HL-60 (cell line): ENCODE measurements at places on chromosomes 5 and 9.
A peak's percentile ranks its signal among the peaks of the same experiment; 100 is the strongest.

- no peak for DNase-seq
Measured at GRCh38 chr5:170419643-170420042, 30.5 kb upstream of the KCNMB1 start.

DNA sequence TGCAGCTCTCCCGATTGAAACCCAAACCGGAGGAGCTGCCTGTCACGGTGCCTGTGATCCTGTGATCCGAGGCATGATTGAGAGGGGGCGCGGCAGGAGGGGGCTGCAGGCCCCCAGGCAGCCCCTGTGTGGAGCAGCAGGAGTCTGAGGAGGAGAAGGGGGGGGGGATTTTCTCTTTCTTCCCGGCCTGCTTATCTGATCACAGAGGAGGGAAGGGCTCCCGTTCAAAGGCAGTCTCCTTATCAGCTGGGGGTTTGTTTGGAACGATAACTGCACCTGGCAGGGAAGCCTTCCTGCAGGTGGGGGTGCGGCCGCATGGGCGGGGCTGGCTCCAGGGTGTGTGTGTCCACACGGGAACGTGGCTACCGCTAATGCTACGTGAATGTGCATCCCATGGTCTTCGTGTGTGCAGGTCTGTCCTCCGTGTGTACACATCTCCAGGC lies 38.4 kb downstream of the LMX1B start:
- DNase-seq: no peak

GRCh38 chr5:174935854-174936474 lies 211.6 kb downstream of the MSX2 start:
- DNase-seq: peak; percentile 2

DNA sequence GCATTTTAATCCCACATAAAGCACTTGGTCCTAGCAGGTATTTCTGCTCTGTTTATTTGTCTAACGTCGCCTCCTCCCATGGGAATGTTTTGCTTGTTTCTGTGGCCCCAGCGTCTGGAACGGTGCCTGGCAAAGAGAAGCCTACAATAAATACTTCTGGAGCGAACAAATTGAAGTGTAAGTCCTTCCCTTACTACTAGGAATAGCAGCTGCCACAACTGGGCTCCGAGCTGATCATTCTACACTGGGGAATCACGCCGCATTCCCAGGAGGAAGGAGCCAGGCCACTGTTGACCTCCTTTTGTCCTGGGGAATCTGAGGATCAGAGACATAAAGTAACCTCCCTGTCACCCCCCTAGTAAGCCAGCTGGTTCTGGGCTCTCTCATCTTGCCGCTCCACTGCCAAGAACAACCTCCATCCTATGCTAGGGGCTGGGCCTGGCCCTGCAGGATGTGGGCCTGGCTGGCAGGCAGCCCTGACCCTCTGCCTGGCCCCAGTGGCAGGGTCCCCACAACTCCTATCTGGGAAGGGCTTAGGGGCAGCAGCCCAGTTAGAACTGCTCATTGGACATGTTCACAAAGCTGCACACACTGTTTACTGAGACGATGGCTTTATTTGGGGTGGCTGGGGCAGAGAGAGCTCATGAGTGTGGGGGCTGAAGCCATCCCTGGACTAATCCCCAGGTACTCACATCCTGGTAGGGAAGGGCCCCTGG lies 82.8 kb downstream of the GTF3C4 start:
- no peak for DNase-seq

- DNase-seq: no peak
Measured at GRCh38 chr5:148915224-148915817, 88.9 kb downstream of the ADRB2 start.

- DNase-seq: peak; percentile 12
Measured at GRCh38 chr5:81165493-81166119, 67.5 kb upstream of the CKMT2 start.

- no peak for DNase-seq
Measured at GRCh38 chr5:6733411-6734242, 20.4 kb downstream of the TENT4A start.

DNA sequence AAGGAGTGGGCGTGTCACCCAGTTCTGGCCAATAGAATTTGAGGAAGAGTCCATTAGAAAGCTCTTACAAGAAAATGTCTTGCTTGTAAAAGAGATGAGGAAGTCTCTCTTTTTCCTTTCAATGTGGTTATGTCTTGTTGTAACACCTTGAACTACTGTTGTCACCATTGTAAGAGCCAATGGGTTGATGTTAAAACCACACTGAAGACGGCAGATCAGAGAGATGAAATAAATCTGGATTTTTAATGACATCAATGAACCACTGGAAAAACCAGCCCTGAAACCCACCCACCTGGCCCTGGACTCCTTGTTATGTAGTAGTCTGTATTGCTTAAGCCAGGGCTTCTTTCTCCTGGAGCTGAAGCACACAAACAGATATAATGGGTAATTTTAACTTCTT lies 83.8 kb upstream of the ERCC6L2 start:
- DNase-seq: no peak

- no peak for DNase-seq
Measured at GRCh38 chr5:138833080-138833479, 42.1 kb downstream of the LRRTM2 start.

GRCh38 chr5:43066799-43067741 lies 27.0 kb upstream of the ANXA2R start:
- peak; percentile 91 for DNase-seq

DNA sequence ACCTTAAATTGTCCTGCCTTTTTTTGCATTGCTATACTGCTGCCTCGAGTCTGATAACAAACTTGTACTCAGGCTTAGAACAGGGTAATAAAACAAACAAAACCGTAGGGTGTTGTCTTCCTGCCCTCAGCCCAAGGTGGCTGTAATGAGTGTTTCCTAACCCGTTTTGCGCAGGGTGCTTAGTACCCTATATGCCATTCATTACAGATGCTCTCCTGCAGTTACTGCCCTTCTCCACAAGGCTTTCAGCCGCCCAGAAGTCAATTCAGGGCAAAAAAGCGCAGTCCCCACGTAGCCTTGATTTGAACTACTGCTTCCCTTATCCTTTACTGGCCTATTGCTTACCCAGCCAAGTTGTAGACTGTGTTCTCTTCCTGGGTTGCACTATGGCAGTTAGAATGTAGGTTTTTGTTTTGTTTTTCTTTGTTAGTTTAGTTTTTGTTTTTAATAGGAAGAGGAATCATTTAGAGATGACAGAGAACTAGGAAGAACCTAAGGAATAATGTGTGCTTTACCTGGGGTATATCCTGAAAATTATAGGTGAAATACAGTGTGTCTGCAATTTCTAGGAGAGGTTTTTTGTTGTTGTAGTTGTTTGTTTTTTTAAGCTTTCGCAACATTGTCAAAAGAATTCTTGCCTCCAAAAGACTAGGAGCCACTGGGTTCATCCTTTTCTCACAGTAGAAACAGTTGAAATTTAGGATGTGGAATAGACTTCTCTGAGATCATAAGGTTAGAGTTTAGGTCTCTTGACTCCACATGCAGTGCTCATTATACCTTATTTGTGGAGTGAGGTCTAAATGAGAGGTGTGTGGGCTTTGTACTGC lies 1.3 kb downstream of the HMGXB3 start:
- peak; percentile 91 for DNase-seq

DNA sequence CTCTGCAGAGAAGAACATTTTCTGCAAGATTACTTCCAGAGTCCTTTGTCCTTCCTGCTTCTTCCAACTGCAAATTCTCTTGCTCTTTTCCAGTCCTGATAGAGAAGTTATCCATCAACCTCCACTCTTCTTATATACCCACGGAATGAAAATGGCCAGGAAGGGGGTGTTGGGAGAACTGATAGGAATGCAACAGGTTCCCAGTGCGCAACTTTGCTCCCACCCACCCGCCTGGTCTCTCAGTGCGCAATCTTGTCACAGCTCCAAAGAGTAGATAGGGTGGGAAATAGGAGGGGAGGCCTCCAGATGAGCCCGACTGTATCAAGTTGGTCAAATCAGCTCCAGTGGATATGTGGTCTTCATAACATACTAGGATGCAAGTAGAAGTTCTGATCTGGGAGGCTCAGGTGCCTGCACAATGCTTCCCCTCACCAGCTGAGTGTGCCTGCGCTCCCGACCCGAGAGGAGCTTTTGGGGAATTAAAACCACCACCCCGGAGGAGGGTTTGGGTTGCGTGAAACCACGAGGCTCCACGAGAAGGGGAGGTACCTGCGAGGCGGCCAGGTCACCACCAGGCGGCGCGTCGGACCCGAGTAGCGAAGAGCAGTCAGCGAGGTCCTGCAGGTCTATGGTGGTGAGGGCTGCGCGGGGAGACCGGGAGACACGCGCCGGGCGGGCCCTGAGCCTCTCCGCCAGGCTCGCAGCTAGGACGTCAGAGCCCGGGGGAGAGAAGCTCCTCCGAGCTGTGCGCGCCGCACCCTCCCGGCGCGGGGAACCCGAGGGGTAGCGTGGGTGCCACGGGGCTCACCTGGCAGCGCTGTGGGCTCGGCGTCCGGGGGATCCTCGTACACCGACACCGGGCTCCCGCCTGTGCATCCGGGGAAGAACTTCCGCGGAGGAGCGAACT lies 835 bp downstream of the MCIDAS start:
- no peak for DNase-seq

- DNase-seq: no peak
Measured at GRCh38 chr9:4973246-4973645, 11.8 kb upstream of the JAK2 start.

GRCh38 chr5:66168226-66168625 lies 24.1 kb downstream of the SREK1 start:
- no peak for DNase-seq

DNA sequence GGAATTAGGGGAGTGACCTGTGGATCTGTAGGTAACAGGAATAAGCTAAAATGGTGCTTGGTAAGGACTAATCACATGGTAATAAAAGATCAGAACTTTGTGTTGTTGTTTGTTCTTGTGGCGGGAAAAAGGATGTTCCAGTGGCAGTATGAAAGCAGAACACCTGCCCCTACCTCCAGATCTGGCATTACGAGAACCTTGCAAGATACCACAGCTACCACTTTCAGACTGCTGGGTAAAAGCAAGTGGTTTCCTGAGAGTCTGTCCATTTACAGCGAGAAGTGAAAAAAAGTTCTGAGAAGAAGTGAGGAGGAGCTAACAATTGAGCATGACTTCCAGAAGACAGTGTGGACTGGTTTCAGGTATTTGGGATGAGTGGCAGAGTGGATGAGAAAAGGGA lies 252.5 kb downstream of the TLE4 start:
- no peak for DNase-seq

DNA sequence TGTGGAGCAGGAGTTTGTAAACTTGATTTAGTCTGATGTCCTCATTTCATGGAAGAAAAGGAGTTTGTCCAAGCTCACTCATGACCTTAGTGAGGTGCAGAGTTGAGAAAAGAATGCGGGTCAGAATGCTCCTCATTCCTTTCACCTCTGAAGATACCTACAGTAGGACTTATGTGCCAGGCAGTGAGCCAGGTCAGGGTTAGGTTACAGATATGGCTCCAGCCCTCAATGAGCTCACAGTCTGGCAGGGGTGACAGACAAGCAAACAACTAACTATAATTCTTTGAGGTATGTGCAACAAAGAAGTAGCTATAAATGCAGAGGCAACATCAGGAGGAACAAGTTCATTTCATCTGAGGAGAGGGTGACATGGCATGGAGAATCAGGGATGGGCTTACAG lies 102.5 kb downstream of the SPATA31D1 start:
- DNase-seq: no peak

DNA sequence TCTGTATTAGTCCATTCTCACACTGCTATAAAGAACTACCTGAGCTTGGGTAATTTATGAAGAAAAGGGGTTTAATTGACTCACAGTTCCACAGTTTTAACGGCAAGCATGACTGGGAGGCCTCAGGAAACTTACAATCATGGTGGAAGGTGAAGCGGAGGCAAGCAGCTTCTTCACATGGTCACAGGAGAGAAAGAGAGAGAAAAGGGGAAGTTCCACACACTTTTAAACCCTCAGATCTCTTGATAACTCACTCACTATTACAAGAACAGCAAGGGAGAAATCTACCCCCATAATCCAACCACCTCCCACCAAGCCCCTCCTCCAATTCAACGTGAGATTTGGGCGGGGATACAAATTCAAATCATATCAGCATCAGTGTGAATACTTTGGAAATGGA lies 133.4 kb upstream of the SLC30A5 start:
- DNase-seq: no peak

GRCh38 chr9:125887172-125887571 lies 140.0 kb downstream of the PBX3 start:
- no peak for DNase-seq

DNA sequence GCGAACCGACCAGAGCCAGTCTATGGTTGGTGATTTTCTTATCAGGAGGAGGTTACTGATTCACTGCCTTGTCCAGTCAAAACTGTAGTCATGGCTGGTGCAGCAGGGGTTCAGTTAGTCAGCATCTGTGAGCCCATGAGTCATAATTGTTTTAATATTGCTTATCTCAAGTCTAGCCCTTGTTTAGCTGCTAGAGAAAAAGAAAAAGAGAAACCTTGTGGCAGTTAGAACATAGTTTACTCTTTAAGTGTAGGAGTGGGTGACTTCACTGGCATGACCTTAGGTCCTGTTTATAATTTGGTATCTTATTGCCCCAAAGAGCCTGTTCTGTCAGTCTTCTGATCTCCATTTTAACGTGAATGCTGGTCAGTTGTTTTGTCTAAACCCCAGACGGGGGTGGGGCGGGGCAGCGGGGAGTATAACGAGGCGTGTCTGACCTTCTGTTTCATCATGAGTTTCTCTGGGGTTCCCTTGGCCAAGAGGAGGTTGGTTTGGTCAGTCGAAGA lies 76.9 kb upstream of the NFIL3 start:
- DNase-seq: no peak

GRCh38 chr9:76868897-76869296 lies 37.0 kb downstream of the PRUNE2 start:
- no peak for DNase-seq

GRCh38 chr9:131813116-131813515 lies 73.2 kb upstream of the RAPGEF1 start:
- DNase-seq: no peak

GRCh38 chr9:16642421-16643109 lies 227.9 kb downstream of the BNC2 start:
- DNase-seq: no peak
